ENCODE measurements at places on chromosomes 5 and 9.

GRCh38 chr5:141402553-141403243, at the start of gene PCDHGA9:
Gene PCDHGA9, plus strand, starts transcription at chr5:141402778. Its CDS starts 175 bp downstream, at chr5:141402953.
- no peak for DNase-seq

GRCh38 chr5:84885485-84886258, 501.0 kb upstream of the EDIL3 start:
- no peak for DNase-seq

- DNase-seq = no peak
These were observed 16.6 kb upstream of the WHRN start for GRCh38 chr9:114521846-114522245.

GRCh38 chr5:159759791-159760290, 156.4 kb upstream of the ADRA1B start:
- no peak for DNase-seq

- DNase-seq = no peak
These were observed 34.6 kb upstream of the IPPK start for GRCh38 chr9:92704528-92704927.

- peak; percentile 64 for DNase-seq
These were observed 75.4 kb upstream of the ARAP3 start for GRCh38 chr5:141757402-141757801.

- peak; percentile 78 for DNase-seq
These were observed 90.2 kb downstream of the HACD4 start for GRCh38 chr9:20941174-20941690.

DNA sequence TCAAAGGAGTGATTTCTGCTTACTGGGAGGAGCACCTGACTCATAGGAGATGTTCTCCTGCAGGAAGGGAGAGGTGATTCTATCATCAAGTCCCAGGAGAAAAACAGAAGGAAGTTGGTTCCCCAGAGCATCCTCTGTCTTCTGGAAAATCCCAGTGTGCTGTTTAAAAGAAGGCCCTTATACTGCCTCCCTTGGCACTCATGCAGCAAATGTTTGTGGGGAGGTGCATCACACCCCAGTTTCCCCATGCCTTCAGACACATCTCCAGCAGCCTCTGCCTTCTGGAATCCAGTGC, 63.1 kb downstream of the PPARGC1B start:
- DNase-seq = no peak

GRCh38 chr5:158287643-158288271, 428.8 kb upstream of the CLINT1 start:
- DNase-seq = peak; percentile 48

DNA sequence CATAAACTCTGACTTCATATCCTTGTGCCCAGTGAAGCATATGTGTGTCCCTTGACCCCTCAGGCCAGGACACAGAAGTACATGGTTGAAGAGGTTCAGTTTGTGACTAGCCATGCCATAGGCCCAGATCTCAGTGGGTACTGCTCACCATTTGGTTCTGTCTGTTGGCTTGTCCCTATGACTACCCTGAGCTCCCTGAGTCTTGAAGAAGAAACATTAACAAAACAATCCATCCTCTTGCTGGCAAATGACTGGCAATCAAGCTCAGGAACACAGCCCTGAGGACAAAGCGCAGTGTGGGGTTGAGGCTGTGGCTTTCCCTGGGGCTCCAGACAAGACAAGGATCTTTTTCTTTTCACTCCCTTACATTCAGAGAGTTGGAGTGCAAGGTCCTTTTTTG, 46.3 kb downstream of the TNFAIP8 start:
- DNase-seq = no peak

- DNase-seq = no peak
These were observed 9.0 kb upstream of the LCN1 start for GRCh38 chr9:135512241-135512603.

GRCh38 chr9:109975574-109976295, 195.7 kb downstream of the PALM2AKAP2 start:
- DNase-seq = peak; percentile 12

DNA sequence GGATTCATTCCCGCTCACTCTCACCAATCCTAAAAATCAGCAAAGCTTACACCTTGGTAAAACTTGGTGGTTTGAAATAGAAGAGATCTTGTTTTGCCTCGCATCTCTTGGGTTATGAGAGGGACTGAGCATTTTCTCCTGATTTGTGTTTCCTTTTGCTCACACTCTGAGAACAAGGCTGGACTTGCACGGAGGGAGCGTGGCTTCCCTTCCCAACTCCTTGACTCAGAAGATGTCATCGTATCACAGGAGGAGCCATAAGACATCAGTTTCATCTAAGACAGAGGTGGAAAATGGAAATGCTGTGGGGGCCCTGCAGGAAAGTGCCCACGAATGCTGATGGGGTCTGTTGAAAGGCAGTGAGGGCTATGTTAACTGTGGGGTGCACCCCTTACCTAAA, 37.4 kb downstream of the CTSL start:
- DNase-seq = no peak

DNA sequence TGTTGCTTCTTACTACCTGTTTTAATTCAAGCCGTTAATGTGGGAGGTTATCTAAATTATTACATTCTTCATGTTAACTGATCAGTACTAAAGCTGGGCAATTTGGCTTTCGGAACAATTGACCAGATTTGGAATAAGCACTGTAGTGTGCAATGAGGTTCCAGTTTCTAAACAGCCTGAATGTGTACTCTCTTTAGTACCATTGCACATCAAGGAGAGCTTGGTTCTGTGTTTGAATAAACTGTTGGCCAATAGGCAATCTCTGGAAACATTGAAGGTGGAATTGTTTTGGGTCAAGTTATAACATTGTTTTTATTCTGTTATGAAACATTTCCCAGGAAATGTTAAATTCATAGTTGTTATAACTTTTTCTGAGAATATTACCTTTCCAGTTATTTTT, 105.2 kb downstream of the PBX3 start:
- DNase-seq = no peak

- peak; percentile 57 for DNase-seq
These were observed 123.1 kb upstream of the ANKRD55 start for GRCh38 chr5:56356121-56356835.

Measured in dermis microvascular lymphatic vessel endothelial cell (primary cell).